Midbrain (tissue), 1 donor: ENCODE measurements at places on chromosomes 5 and 9.

GRCh38 chr5:102764381-102765004 is 9.4 kb downstream of the PAM start:
- DNase-seq, result no peak

DNA sequence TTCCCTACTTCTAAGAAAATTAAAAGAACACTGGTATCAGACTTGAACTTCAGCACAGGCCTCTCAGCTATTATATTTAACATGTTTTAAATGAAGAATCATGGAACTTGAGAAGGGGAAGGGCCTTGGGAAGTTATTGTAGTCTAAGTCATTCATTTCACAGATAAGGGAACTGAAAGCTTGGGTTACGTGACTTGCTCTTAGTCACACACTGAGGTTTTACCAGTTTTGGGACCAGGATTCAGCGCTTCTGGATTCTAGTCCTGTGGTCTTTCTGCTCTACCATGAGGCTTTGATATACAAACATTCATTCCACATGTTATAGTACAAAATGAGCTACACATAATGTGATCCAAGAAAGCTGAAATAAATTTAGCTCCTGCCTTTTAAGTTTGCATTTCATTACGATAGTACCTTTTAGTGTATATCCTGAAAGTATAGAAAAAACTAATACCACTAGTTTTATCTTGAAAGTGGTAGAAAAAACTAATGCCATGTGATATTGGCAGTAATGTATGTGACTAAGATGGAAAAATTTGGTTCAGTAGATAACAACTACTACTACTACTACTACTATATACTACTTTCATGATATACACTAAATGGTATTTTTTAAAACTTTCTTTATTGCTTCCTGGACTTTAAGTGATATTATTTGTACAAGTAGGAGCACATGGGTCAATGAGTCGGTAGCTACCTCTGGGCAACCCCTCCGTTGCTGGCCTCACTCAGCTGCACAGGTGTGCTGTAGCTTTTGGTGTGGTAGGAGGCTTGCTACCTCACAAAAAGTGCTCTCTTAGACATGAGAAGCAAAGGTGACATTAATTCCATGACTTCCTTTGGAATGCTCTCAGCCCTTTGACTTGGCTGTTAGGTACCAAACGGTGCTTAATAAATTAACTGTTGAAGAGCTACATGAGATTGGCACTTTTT is 40.7 kb downstream of the F2RL2 start:
- DNase-seq, result no peak

GRCh38 chr5:23820765-23821471 is 313.5 kb downstream of the PRDM9 start:
- DNase-seq, result peak; percentile 34

DNA sequence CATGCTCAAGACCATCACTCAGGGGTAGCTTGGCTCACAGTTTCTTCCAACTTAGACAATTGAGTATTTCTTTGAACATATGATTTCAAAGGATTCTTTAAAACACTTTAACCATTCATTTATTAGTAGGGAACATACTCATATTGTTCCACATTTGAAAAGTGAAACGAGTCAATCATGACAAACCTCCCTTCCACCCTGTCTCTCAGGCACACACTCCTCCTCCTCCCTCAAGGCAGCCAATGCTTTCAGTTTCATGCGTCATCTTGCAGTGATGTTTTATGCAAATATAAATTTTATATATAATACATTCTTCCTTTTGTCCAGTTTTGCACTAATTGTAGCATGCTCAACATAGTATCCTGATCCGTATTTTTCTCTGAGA is 126.0 kb upstream of the BOD1 start:
- no peak for DNase-seq

DNA sequence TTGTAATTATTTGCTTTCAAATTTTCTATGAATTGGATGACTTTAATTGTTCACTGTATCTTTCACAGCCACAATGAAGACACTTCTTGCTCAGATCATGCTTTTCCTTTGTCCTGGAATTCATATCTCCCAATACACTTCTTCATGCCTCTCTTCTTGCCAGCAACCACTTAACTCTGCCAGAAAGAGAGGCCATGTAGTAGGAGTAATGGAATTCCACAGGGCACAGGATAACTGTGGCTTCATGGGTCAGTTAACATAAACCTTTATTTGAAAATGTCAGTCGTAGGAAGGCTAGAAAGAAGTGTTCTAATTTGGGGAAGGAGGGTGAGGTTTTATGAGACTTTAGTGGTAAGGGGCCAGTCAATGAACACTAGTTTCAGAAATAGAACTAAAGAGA is 190.3 kb downstream of the TMEM167A start:
- DNase-seq, result no peak

DNA sequence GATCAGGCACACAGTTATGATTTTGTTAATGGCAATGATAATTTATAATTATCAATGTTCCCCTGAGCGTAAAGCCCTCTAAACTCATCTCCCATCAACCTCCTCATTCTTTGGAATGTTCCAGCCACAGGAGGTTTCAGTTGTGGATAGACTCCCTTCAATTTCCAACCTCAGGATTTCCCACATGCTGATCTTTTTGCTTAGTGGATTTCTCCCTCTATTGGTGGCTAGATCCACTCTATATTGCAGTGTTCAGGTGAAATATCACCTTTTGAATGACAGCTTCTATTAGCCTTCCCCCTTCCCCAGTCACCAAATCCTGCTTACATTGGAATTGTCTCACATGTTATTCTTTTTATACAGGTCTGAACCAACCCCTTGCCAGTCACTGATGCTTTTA is 113.9 kb downstream of the CDH10 start:
- DNase-seq, result no peak

GRCh38 chr5:168659286-168659847 is 80.2 kb upstream of the PANK3 start:
- no peak for DNase-seq

DNA sequence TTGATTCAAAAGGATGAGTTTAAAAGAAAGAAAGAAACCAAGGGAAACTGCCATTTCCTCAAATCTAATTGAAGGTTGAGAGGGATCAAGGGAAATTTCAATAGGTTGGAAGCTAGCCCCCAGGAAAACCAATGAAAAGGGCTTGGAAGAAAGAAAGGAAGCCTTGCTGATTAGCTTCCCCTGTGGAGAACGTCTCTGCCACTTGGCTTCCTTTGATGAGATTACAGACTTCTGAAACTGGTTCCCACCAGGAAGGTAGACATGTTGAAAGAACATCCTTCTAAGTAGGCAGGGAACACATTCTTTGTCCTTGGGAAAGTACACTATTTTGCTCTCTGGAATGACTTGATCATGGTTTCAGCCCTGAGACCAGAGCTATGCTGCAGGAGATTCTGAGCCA is 65.5 kb upstream of the DMRTA1 start:
- DNase-seq, result no peak

DNA sequence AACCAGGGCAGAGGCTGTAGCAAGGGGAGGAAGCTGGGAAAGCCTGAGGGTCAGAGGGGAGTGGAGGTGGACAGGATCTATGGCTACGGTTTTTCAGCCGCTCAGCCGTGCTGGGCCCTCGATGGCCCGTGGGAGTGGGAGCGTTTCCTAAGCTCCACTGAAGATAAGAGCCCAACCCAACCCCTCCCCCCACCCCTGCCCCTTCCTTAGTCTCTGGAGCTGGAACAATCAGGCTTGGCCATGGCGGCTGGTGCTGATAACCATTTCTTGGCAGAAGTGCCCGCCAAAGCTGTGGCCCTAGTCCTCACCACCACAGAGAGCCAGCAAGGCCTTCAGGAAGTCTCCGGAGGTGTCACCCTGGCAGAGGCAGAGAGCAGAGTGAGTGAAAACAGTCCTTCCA is 20.3 kb upstream of the TNIP1 start:
- DNase-seq, result no peak

- no peak for DNase-seq
Observed at GRCh38 chr5:127409921-127410675, 107.3 kb upstream of the PRRC1 start.

DNA sequence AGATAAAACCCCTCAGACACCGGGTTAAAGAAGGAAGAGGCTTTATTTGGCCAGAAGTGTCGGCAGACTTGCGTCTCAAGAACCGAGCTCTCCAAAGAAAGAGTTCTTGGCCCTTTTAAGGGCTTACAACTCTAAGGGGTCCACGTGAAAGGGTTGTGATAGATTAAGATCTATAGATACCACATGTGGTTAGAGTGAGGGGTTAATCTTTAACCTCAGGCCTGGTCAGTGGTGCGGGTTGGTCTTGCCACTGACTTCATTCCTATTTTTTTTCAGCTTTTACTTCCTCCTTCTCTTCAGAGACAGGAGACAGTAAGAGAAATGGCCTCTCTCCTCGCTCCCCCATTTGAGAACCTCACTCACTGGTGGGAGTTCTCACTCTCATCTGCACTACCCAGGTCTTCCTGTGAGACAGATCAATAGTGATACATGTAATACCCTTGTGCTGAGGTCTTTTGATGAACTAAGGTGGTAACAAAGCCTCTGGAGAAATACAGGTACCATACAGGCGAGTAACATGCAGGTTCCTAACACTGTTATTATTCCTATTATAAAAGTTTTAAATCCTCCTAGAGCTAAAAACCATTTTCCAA is 52.4 kb upstream of the COX7C start:
- no peak for DNase-seq

- no peak for DNase-seq
Observed at GRCh38 chr5:66810848-66811261, 214.7 kb downstream of the MAST4 start.

GRCh38 chr9:12640016-12640587 is 53.1 kb upstream of the TYRP1 start:
- DNase-seq, result peak; percentile 26

- no peak for DNase-seq
Observed at GRCh38 chr5:40743771-40744170, 12.0 kb downstream of the TTC33 start.

DNA sequence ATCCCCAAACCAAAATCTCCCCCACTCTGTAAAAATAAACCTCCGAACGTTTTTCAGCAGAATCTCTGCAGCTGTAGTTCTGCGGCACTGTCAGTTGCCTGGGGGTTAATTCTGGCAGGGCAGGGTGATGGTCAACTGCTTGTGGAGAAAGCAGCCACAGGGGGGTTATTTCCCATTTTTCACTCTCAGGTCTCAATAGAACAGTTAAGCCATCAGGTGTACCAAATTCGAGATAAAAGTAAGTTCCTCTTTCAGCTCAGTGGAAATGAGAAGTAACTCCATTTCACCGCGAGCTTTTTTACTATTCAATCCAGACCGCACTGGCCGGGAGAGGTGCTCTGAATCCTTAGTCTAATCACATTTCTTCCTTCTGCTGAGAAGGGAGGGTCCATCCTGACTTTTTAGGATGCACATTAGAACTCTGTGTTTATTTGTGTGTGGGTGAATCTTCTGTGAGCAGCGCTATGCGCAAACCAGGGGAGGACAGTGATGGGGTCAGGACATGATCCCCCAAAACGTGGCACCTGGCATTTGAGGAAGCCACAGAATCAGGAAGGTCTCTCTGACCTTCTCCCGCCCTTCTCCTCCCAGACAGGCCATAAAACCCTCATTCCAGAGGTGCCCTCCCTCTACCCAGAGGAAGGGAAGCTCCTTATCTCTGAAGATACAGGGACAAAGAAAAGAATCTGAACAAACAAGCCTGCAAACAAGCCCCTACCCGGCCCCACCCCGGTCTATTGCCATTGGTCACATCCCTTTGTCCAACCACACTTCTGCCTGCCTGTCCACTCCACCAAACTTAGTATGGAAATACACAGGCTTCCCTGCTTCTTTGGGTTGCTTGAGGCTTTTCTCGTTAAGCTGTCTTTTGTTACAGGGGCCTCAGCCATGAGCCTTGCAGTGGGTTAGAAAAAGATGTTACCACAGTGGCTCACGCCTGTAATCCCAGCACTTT is 229.0 kb downstream of the ROR2 start:
- no peak for DNase-seq
